ENCODE measurements at places on chromosomes 13 and 19.

DNA sequence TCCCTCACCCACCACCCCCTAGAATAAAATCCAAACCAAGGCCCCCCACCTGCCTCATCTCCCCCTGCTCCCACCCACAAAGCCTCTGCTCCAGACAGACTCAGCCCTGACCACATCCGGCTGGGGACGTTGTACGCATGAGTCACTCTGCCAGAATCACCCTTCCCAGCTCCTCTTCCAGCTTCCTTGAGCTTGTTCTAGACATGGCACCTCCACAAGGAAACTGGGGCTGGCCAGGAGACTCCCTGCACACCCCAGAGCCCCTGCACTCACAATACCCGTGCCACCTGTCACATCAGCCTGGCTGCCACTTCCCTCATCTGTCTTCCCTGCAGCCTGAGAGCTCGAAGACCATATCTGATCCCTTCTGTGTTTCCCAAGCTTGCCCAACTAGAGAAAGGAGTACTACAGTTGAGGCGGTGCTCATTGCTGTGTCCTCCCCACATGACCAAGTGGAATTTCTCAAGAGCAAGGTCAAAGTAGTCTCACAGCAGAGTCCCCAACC lies 9.7 kb downstream of the DEDD2 start:
- peak; percentile 80 for DNase-seq

GRCh38 chr13:39563470-39563735 lies 39.6 kb downstream of the LHFPL6 start:
- no peak for DNase-seq

- no peak for DNase-seq
Measured at GRCh38 chr13:25179011-25179410, 6.9 kb upstream of the AMER2 start.

DNA sequence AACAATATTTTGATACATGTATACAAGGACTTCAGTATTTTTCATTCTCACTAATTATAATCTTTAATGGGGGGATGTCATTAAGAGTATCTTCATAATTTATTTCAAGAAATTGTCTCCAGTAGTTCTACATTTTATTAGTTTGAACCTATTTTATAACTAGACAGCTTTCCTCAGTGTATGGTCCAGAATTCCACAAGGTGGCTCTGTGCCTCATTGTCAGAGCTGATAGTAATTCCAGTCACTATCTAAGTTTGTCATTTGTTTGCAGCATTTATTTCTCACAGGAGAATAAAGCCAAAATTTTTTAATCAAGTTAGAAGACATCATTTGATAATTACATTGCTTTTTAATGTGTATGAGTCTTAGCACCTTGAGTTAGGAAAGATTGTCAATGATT lies 1633.0 kb upstream of the PCDH20 start:
- DNase-seq, result no peak

DNA sequence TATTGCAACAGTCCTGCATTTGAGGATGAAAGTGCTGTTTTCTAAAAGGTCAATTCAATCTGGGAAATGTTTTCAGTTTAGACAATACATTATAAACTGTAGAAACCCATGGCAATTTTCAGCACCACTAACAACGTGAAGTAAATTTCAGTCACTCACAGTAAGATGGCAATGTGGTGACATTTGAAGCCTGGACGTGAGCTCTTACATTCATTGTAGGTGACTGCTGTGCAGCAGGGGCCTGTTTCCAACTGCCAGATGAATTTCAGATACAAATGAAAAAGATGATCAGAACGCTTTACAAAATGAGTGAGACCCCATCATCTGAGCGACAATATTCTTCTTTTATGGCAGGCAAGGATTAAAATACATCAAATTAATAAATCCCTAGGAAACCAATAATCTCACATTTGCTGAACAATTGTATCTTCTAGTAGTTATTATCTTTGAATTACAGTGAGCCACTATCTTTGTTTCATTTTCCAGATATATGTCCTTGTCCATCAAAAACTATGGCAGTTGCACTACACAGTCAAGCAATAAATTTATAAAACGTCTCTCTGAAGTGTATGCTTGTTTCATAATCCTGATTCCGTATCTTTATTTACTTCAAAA lies 1816.8 kb downstream of the OLFM4 start:
- DNase-seq, result no peak

DNA sequence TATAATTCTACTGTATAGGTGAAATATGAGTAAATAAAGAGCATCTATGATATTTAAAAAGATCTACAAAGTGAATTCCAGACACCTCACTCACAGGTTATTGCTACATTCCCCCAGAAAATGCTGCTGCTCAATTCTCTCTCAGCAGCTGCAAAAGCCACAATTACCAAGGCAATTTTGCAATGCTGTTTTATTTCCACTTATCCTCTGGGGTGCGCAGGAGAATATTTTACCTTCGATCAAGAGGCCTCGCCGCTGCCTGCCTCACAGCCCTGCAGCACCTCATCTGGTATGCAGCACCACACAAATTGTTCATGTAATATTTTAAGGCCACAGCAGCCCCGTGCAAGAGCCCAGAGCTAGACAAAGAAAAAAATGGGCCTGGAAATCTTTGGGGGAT lies 333.2 kb downstream of the DNAJC15 start:
- no peak for DNase-seq

DNA sequence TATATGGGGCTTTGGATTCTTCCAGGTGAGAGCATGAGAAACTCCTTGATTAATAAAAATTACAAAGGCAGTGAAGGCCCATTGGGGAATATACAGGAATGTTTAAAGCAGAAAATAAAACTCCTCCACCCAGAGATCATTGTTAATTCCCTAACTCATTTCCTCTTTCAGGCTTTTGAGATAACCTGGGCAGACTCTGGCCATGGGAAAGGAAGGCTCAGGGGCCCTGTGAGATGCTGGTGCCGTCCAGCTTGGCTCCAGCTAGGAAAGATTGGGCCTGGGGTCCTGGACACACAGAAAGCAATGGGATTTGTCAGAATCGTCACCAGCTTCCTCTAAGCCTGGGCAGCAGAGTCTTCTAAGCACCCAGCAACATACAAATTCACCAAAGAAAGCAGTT lies 36.8 kb upstream of the SPATA13 start:
- no peak for DNase-seq

GRCh38 chr19:47505506-47505905 lies 9.4 kb downstream of the NAPA start:
- no peak for DNase-seq

- DNase-seq, result no peak
Measured at GRCh38 chr19:22608441-22608840, 25.7 kb upstream of the ZNF492 start.

DNA sequence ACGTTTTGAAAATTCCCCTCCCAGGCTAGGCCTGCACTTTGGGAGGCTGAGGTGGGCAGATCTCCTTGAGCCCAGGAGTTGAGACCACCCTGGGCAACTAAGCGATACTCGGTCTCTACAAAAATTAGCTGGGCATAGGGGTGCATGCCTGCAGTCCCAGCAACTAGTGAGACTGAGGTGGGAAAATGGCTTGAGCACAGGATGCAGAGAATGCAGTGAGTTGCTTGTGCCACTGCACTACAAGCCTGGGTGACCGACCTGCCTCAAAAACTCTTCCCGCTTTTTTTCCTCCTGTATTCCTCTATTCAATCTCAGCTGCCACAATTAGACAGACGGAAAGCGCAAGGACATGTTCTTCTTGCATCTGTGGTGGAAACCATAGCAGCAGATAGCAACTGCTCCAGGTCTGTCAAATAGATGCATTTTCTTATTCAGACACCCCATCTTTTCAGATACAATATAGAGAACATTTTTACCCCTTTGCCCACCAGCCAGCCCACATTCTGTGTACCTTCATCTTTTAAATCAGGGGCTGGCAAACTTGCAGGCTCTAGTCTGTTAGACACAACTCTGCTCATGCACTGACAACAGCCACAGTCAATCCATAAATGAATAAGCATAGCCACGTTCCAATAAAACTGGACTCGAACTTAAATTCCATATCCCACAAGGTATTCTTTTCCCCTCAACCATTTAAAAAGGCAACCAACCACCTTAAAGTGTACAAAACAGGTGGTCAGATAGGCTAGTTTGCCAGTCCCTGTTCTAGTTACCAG lies 4.8 kb downstream of the TPT1 start:
- no peak for DNase-seq

DNA sequence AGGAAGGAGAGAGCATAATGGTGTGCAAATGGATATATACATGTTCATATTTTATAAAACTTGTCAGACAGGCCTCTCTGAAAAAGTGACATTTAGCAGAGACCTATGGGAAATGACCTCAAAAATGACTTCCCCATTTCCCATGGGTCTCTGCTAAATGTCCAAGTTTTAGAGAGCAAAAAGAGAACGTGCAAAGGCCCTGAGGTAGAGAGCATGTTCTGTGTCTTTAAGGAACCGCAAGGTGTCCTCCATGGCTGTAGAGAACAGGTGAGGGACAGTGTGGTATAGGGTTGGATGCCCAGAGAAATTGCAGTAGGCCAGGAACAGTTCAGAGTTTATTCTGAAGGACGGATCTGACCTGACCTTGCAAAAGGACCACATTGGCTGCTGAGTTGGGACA lies 113.2 kb upstream of the RNF113B start:
- DNase-seq, result no peak

DNA sequence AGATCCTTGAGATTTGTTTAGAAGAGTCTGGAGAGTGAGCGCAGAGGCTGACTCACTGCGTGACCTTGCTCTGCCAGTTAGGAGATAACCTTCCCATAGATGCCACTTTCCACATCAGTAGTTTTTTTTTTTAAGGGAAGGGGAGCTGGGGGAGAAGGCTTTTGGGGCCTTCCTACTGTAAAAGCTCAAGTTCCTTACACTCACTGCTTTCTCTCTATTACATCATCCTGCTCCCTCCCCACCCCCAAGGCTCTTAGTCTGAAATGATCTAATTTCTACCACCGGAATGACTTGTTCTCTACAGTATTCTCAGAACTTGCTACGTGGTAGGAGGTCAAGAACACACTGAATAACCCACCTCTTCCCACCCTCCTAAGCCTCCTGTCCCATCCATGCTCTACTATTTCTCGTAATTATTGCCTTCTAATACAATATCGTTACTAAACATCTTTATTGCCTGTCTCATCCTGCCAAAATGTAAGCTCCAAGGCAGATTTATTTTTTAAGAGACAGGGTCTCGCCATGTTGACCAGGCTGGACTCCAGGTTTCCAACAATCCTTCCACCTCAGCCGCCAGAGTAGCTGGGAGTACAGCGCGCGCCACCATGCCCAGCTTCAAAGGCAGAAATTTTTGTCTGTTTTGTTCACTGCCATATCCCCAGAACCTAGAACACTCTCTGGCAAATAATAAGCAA lies 1.2 kb downstream of the LONP1 start:
- DNase-seq, result no peak

GRCh38 chr13:109348519-109349258 lies 437.7 kb downstream of the IRS2 start:
- DNase-seq, result no peak

- no peak for DNase-seq
Measured at GRCh38 chr13:112793545-112794445, 104.0 kb downstream of the ATP11A start.

- no peak for DNase-seq
Measured at GRCh38 chr13:90094357-90094756, 1253.1 kb upstream of the MIR17HG start.

DNA sequence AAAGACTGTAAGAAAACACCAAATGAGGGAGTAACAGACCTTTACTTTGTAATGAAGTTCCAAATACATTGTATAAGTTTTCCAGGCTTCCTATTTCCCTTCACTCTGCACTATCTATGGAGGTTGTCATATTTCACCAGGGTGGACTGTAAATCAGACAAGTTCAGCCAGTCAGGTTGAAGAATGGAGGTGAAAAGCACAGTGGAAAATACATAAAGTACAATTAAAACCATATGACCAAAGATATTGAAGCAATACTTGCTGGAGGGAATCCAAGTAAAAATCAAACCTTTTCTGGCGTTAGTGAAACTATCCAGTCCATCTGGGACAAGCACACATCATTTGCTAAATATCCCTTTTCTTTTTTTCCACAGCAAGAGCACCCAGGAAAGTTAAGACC lies 3.2 kb downstream of the LHFPL6 start:
- no peak for DNase-seq

GRCh38 chr13:28751175-28751960 lies 32.6 kb upstream of the SLC46A3 start:
- no peak for DNase-seq

- DNase-seq, result peak; percentile 91
Measured at GRCh38 chr13:40273253-40274025, 393.0 kb downstream of the FOXO1 start.

DNA sequence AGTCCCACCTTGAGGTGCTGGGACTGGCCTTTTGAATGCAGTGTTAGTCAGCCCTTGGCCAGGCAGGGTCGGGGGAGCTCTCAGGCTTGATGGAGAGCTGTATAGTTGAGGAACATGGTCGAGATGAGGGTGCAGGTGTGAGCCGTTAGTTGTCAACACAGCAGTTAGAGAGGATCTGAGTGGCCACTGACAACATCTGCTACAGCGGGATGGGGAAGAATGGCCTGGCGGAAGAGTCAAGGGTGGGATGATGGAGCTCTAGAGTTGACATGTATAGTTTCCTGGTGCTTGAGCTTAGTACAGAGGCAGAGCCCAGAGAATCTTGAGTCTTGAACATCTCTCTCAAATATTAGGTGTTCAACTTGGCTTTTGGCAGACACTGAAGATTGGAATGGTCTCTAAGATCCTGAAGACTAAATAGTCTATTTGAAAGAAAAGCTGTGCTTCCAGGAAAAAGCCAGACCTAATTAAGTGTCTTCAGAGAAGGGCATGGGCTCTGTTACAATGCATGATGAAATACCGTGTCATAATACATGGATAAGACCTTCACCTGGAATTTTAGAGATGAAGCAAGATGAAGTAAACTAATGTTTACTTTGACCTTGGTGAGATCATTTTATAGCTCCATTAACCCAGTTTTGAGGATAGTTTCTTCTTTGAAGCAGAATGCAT lies 9.7 kb downstream of the PCCA start:
- DNase-seq, result no peak

DNA sequence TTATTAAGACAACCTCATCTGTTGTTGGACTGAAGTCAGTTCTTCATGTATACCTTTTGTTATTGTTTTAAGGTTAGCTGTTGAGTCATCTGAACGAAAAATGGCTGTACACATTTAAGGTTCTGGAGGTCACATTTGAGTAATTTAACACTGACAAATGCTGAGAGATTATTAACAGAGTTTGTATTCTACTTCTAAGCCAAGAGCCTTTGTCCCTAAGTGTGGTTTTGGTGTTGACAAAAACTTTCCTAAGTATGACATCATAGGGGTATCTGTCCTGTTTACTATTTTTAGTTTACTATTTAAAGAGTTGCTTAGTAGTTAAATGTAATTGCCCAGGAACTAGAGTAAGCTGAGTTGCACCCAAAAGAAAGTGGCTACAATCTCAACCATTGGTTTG lies 71.9 kb downstream of the CDK8 start:
- DNase-seq, result no peak

Measured in posterior cingulate gyrus (tissue), 11 donors.